Activated CD4-positive, alpha-beta T cell treated with anti-CD3 and anti-CD28 coated beads for 24 hours (primary cell): ENCODE measurements at places on chromosomes 12 and 14.

- no peak for DNase-seq
These were observed 139.3 kb downstream of the PTPN11 start for GRCh38 chr12:112557951-112558630.

- DNase-seq, result no peak
These were observed 70.8 kb upstream of the GNG2 start for GRCh38 chr14:51789596-51789995.

DNA sequence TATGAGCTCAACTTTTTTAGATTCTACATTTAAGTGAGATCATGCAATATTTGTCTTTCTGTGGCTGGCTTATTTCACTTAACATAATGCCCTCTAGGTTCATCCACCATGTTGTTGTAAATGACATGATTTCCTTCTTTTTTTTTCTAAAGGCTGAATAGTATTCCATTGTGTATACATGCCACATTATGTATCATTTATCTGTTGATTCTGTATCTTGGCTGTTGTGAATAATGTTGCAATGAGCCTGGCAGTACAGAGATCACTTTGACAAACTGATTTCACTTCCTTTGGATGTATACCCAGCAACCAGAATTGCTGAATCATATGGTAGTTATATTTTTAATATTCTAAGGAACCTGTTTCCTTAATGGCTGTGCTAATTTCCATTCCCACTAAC, 19.1 kb downstream of the FBXW8 start:
- DNase-seq, result no peak

DNA sequence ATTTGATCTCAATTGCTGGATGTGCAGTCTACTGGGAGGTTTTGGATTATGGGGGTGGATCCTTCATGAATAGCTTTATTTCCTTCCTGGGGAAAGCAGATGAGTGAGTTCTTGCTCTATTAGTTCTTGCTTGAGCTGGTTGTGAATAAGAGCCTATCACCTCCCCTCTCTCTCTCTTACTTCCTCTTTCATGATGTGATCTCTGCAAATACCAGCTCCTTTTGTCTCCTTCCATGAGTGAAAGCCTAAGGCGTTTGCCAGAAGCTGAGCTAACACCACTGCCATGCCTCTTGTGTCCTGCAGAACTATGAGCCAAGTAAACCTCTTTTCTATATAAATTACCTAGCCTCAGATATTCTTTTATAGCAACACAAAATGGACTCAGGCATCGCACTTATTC, 302.7 kb downstream of the CCER1 start:
- no peak for DNase-seq

DNA sequence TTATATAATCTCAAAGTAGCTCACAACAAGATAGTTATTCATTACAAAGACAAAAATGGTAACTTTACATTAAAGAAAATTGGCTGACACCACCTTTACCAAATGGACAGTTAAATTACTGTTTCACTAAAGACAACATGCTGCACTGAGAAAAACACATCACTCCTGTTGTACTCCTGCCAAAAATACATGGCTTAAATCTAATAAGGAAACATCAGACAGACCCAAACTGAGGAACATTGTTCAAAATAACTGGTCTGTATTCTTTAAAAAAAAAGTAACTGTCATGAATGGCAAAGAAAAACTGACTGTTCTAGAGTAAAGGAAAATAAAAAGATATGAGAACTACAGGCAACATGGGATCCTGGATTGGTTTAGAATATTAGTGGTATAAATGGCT, 151.3 kb upstream of the DCN start:
- DNase-seq, result no peak

- DNase-seq, result no peak
These were observed 29.3 kb upstream of the GAS2L3 start for GRCh38 chr12:100544165-100544564.

DNA sequence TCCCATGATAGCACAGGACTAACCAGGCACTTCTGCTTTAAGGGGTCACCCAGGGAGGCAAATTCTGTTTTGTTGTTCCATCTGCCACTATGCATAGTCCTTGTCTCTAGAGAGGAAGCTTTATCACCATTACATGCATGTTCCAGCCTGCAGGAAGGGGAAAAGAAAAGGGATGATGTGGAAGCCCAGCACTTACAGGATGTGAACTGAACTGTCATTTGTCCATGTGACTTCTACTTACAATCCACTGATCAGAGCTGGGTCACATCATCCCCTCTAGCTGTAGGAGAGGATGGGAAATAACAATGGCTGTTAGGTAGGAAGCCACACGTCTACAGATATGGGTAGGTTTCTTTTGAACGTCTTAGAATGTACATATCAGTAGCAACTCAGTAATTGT, 203.1 kb downstream of the PTPRO start:
- no peak for DNase-seq

DNA sequence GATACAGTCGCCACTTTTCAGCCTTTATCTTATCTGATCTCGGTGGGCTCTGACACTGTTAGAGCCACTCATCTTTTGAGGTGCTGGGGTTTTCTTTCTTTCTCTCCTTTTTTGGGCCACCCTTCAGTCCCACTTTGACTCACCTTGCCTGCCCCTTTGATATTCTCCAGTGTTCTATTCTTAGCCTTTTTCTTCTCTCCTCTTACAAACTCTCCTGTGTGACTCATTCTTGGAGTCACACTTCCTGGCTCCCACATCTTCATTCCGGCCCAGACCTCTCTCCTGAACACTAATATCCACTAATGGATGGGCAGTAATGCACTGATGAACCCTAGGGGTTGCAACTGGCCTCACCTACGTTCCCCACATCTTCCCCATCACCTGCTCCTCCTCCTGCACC, 2.2 kb upstream of the DCD start:
- no peak for DNase-seq

DNA sequence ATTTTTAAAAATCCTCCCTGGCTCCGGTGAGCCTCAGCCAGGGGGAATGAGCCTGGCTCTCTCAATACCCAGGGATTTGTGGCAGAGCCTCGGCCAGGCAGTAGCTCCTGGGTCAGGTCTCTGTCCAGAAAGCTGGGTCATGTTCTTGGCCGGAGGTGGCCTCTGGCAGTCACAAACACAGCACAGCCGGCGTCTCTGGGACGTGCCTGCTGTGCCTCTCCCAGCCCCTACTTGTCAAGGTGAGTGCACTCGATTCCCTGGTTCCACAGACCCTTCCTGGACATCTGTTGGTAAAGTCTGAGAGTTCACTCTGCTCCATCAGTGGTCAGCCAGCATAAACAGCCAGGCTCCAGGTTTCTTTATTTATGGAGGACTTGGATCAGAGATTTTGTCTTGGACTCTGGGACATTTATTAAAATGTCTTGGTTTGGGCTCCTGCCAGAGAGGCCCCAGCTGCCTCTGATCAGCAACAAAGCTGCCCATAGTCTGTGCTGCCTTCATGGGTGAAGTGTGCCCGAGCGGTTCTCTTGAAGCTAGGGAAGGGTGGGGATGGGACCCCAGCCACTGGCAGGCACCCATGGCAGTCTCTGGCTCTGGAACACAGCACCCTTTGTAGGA, 56.7 kb downstream of the DGLUCY start:
- DNase-seq, result no peak

DNA sequence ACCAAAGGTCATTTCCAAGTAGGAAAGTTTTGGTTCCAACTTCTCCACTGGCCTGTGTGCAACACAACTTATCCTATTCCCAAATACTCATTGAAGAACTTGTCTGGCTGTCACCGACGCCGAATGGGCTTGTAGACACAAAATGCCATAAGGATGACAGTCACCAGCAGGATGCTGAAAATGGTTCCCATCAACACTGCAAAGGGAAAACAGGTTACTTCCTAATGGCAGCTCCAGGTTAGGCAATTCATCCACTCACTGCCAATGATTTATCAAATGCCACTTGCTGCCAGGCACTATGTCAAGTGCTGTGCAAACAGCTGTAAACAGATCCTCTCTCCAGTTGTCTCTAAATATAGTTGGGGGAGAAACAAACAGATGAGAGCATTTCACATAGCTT, 6.1 kb downstream of the C12orf76 start:
- no peak for DNase-seq

- DNase-seq, result no peak
These were observed 103.1 kb downstream of the UNC79 start for GRCh38 chr14:93533842-93534241.
